Stimulated activated CD4-positive, alpha-beta T cell treated with anti-CD3 and anti-CD28 coated beads, Interleukin-1b, Interleukin-23, amount 100 ng/mL, for 4 hours (primary cell): ENCODE measurements at places on chromosomes 1 and 21.
A peak's percentile ranks its signal among the peaks of the same experiment; 100 is the strongest.

- DNase-seq: no peak
Measured at GRCh38 chr1:66652556-66652955, 99.7 kb upstream of the DYNLT5 start.

- no peak for DNase-seq
Measured at GRCh38 chr1:223720971-223721591, 8.7 kb downstream of the CAPN2 start.

GRCh38 chr21:28439788-28440187, 552.9 kb downstream of the LTN1 start:
- DNase-seq: no peak

DNA sequence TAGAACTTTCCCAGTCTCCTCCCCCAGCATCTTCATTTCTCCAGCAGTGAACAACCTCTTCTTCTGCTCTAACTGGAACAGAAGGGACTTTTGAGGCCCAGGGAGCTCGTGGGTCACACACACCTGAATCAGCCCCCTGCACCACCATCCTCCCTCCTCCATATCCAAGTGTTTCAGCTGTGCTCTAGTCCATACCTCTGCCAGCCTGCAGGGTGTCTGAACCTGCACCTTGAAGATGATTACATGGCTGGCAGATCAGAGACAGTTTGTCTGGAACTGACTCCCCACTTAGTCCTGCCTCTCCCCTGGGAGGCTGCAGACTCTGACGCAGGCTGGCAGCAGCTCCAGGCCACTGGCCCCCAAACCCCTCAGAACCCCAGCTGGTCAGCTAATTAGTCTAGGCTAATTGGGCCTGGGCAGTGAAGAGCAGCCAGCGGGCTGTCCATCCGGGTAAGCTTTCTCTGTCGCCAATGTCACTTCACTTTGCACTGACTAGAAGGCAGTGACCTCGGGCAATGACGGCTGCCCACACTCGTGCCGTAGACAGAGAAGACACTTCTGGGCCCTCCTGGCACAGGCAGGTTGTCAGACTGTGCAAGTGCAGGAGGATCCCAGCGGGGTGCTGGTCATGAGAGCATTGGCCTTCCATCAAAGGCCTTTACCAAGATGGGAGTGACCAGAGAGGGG, 12.2 kb downstream of the CAMK1G start:
- DNase-seq: no peak

DNA sequence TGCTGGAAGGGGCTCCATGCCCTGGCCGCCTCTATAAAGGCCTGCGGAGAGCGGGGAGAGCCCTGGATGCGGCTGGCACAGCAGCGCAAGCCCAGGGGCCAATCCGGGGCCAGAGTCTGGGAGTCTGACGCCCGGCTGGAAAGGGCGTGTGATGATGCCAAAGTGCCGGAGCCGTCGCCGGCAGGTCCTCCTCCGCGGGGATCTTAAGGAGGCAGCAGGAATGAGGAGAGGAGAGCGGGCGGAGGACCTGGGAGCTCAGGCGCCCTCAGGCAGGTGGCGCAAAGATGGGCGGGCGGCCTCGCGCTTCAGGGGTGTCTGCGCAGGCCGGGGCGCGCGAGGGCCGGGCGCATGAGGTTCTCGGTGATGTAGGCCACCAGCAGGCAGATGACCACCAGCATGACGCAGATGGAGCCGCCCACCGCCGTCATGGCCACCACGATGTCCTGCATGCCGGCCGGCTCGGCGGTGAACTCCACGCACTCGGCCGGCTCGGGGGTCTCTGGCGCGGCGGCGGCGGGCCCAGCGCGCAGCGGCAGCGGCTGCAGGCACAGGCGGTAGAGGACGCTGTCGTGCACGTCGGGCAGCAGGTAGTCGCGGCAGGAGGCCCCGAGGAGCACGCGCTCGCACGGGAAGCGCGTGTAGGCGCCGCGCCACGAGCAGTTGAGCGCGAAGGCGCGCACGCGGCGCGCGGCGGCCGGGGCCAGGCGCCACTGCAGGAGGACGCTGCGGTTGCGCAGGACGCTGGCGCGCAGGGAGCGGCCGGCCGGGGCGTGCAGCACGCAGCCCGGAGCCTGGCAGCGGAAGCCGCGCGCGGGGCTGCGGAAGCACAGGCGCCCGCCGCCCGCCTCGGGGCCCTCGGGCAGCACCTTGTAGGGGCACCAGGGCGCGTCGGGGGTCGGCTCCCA, 653 bp downstream of the FNDC10 start:
- peak; percentile 22 for DNase-seq

DNA sequence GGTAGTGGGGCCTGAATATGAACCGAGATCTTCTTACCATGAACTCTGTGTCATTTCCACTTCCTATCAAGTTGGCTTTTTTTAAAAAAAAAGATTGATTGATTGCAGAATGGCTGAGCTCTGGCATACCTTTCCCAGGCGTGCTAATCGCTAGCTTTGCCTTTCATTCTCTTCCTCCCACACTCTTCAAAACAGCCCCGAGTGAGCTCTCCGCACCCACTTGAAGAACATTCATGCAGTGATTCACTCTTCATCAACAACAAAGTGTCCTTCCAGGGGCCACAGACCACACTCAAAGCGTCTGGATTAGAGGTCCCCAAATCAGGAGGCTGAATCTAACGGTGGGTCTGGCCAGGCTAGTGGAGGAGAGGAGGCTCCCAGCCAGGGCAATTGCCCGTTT, 96.3 kb upstream of the GALNT2 start:
- DNase-seq: no peak

GRCh38 chr1:183029591-183030000, 6.4 kb downstream of the LAMC1 start:
- no peak for DNase-seq

DNA sequence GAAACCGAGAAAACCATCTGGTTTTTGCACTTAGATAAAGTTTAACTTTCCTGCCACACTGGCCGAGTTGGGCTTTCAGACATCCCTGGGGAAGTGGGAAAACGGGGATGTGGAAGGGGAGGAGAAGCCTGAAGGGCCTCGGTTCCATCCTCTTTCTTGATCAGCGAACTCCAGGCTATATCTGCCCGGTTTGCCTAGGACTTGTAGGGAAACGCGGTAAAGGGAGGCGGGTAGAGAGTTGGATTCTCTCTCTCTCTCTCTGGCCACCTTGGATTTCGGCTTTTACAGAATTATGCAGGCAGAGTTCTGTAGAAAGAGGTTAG, 4.6 kb upstream of the LHX8 start:
- no peak for DNase-seq

- DNase-seq: no peak
Measured at GRCh38 chr1:111976332-111976731, 13.1 kb downstream of the KCND3 start.

DNA sequence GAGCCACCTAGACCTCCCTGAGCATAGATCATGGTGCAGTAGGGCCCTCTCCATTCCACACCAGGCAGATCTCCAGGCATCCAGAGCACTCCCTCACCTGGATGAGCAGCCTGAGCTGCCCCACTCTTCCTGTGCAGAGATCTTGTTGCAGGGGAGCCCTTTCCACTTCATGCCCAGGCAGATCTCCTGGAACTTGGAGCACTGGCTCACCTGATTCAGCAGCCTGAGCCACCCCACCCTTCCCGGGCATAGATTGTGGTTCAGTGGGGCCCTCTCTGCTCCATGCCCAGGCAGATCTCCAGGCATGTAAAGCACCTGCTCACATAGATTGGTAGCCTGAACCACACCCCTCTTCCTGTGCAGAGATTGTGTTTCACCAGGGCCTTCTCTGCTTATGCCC, 78.0 kb downstream of the SEC16B start:
- no peak for DNase-seq
